NCI-H460 (cell line): ENCODE measurements at places on chromosomes 6 and 20. TPM values are rescaled to one million over a fixed set of nuclear protein-coding genes. Genes with fewer than 3 reads are reported as not detected.

DNA sequence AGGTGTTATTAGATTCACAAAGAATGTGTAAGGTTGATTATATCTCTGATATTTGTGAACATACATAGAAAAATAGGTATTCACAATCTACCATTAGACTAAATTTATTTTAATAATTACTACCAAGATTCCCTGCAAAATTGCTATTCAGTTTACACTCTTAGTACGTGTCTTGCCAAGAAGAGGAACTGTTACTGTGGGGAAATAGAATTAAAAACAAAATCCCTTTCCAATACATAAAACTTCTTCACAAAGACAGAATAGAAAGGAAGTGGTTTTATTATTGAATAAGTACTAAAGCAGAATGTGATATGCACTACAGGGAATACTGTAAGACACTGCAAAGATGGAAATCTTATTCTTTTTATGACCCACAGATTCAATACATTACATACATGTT, 17.0 kb downstream of the RAB32 start:
- DNase-seq = no peak

- DNase-seq = no peak
These were observed 42.2 kb upstream of the EDN3 start for GRCh38 chr20:59258221-59258621.

DNA sequence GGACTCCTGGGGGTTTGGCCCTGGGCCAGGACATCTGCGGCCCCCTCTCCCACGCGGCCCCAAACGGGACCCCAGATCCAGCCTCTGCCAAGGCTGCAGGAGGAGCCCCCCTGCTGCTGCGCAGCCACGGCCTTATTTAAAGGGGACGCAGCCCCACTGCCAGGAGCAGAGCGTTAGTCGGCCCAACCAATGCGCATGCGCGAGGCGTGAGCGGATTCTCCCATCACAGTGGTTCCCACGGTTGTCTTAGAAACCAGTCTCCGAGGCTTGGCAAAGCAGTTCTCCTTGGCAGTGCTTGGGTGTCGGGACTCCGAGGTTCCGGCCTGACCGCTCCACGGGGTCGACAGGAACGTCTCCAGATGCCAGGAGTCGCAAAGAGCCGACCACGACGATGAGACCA, 288.3 kb upstream of the ZNF337 start:
- DNase-seq = no peak

GRCh38 chr6:8180327-8181159, 78.2 kb upstream of the EEF1E1 start:
- no peak for DNase-seq

DNA sequence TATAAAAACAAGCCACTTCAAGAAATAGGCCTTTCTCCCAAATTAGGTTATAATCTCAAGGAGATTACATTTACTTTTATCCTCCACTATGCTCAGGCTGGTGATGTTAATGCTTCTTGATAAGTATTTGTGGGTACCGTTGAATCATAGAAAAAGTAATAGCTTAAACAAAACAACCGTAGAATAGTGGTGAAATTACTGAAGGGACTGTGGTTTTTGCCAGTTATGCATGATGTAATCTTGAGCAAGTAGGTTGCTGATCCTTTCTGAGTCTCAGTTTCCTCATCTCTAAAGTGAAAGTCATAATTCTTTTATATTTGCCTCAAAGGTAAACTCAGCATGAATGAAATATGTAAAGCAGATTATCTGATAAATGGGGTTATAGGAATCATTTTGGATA, 187.3 kb upstream of the JAG1 start:
- no peak for DNase-seq

GRCh38 chr6:157748839-157749571, 74.0 kb upstream of the SNX9 start:
- no peak for DNase-seq

GRCh38 chr20:50038574-50038991, 55.8 kb downstream of the SNAI1 start:
- no peak for DNase-seq

DNA sequence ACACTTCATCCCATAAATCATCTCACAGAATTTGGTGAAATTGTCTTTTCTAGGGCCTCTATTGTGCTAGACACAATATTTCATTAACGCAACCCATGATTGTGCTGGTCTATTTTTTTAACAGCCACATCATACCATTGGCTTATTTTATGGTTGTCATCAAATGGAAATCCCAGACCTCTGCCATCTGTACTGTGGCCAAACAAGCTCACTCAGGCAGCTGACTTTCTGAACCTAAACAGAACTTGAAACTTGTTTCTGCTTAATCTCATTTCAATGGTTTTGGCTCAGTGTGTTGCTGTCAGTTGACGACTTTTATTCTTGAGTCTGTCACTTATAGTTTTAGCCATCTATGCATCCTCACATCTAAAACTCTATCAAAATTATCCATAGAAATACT, 111.8 kb downstream of the HAO1 start:
- no peak for DNase-seq

DNA sequence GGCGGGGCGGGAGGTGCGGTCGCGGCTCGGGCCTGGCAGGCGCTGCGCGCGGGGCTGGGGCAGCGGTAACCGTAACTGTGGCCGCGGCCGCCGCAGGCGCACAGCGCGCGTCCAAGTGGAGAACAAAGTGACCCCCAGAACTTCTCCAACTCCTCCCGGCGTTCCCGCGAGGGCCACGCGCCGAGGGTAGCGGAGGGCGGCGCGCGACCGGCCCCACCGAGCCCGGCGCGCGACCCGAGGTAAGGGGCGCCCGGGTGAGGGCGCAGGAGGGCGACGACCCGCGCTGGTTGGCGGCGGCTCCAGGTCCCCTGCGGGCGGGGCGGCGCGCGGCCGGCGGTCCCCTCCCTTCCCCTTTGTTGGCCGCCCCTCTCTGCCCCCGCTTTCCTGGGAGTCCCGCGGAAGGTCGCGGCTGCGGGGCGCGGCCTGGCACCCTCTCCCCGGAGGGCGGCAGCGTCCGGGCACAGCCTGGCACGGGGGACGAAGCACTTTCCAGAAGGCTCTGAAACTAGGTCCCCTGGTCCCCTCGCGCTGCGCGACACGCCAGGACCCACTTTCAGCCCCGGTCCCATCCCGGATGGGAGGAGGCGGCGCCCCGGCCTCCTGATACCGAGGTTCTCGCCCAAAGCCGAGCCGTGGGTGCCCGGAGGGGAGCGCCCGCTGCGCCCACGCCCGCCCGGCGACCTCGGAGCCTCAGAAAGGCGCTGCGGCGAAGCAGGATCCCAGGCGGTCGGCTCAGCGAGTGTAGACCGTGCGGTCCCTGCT, at the start of gene TIAM2:
TSS of gene TIAM2 (plus strand) at position 62 of the 762 bp plus-strand sequence. CDS start 133,909 bp downstream, outside the sequence.
- no peak for DNase-seq

- DNase-seq = no peak
These were observed 142.6 kb upstream of the PDE10A start for GRCh38 chr6:165805636-165806035.

GRCh38 chr20:59600472-59600871, 3.9 kb upstream of the PHACTR3 start:
- no peak for DNase-seq

GRCh38 chr6:55636406-55637102, 57.6 kb upstream of the HMGCLL1 start:
- DNase-seq = peak; percentile 65

GRCh38 chr20:5779071-5779900, 29.1 kb downstream of the SHLD1 start:
- no peak for DNase-seq

- peak; percentile 16 for DNase-seq
These were observed 33.5 kb upstream of the MCM9 start for GRCh38 chr6:118968416-118968815.

Gene C4A
- total RNA-seq = 0.42 and 0.81 TPM in 2 replicates

Gene CAPN11
- not detected in 2 replicates for total RNA-seq

Gene DPPA5
- total RNA-seq = not detected in 2 replicates

Gene SRF
- total RNA-seq = 16.4 and 21.1 TPM in 2 replicates

Gene BPIFB2
- not detected in 2 replicates for total RNA-seq

Gene MACROD2
- 1.4 and 2.0 TPM in 2 replicates for total RNA-seq
